ENCODE measurements at places on chromosomes 3 and 15.
A peak's percentile ranks its signal among the peaks of the same experiment; 100 is the strongest.

DNA sequence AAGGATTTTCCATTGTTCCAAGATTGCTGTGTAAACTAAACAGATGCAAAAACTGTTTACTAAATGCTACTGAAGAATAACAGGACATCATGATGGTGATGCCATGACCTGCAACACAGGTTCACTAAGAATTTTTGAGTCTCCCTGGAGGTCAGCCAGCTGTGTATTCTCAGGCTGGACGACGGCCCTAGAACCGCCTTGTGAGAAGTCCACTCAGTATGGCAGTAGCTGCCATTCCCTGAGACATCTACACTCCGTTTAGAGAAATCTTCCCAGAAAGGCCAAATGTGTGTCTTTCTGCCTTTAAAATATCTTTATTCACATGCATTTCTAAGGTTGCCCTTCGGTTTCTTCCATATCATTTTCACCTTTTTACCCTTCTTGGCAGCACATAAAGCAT, 63.3 kb downstream of the MYO1E start:
- DNase-seq: no peak

DNA sequence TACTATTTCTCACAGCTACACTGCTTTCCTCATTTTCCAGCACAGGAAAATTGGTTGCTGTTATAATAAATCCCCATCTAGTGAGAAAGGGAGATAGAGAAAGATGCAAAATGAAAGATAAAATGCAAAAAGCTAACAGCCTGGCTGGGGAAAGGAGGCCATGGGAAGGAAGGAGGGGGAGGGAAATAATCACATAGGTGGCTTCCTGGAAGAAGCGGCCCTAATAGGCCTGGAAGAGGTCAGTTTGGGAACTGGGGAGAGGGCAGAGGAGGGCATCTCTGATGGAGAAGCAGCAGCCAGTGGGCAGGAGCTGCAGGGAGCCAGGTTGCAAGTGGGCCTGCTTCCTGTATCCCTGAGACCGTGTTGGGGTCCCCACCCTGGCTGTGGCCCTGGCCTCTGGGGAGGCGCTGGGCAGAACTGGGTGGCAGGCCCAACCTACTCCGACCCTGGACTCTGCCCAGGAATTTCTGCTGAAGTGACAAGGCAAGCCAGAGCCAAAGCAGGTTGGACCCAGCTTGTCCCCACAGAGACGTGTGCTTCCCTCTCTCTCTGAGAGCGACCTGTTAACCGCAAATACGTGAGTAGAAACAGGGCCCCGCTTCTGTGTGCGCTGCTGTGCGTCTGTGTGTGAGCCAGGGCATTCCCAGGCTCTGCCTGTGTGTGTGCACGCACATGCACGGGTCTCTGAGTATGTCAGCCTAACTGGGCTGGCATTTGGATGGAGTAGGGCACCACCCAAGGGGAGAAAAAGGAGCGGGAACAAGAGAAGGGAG, 1.9 kb downstream of the SLC28A1 start:
- DNase-seq: no peak

GRCh38 chr3:161796780-161797179, 300.2 kb downstream of the OTOL1 start:
- no peak for DNase-seq

- peak; percentile 74 for DNase-seq
Observed at GRCh38 chr3:32296251-32297204, 58.0 kb downstream of the CMTM8 start.

DNA sequence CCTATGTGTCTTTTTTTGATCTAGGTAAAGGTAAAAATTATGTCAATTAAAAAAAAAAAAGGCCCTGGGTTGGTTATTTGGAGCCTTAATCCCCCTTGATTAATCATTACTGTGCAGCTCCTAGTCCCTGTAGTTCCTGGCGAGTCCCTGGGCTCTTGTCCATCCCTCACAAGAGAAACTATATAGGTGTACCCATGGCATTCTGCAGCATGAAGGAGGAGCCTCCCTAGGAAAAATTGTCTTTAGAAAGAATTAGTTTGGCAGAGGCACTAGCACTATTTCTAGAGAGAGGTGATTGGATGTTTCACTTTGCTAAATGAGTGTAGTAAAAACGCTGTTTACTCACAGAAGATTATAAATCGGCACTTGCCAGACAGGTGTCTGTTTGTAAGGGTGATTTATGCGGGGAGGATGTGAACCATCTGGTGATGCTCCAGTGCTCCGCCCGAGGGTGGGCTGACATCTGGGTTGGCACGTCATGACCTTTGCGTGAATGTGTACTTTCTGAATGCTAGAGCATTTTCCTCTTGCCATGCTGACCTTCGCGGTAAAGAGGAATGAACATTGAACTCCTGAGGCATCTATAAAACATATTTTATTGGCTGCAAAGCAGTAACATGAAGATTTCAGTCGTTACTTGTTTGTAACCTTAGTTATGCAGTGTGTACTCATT, 12.6 kb downstream of the PLCL2 start:
- peak; percentile 35 for DNase-seq

DNA sequence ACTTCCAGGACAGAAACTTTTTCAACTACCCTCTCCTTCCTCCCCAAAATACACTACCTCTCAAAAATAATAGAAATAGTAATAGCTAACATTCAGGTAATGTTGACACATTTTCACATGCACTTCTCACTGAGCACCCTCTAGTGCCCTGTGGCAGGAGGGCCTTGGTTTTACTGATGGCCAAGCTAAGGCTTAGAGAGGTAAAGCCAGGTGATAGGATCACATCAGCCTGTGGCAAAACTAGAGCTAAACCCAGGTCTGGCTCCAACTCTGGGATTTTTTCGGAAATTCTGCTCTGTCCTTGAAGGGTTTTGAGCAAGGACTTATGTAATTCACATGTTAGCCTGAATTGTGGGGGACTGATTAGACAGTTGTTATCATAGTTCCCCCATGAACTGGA, 922 bp upstream of the TAMM41 start:
- DNase-seq: no peak

DNA sequence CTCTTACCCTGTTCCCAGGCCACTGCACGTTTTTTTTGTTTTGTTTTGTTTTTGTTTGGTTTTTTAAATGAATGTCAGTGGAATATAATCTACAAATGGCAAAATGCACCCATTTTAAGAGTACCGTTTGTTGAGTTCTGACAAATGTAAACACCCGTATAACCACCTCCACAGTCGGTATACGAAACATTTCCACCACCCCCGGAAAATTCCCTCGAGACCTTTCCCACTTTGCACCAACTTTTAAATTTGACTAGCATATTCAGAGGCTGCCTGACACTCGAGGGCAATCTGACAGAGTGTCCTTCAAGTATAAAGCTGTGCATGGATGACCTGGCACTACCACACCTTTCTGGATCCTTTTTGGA, 613 bp upstream of the ARHGEF3 start:
- DNase-seq: no peak

DNA sequence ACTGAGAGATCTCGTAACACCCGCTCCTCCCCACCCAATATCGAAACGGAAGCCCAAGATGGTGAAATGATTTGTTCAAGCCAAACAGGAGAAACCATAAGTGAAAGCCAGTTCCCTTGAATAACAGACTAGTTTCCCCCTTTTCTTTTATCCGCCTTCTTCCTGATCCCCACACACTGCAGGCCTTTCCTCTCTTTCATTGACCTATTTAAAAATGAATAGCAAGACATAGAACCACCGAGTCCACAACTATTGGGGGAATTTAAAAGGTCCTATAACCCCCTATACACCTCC, 382 bp upstream of the COX17 start:
- DNase-seq: no peak

DNA sequence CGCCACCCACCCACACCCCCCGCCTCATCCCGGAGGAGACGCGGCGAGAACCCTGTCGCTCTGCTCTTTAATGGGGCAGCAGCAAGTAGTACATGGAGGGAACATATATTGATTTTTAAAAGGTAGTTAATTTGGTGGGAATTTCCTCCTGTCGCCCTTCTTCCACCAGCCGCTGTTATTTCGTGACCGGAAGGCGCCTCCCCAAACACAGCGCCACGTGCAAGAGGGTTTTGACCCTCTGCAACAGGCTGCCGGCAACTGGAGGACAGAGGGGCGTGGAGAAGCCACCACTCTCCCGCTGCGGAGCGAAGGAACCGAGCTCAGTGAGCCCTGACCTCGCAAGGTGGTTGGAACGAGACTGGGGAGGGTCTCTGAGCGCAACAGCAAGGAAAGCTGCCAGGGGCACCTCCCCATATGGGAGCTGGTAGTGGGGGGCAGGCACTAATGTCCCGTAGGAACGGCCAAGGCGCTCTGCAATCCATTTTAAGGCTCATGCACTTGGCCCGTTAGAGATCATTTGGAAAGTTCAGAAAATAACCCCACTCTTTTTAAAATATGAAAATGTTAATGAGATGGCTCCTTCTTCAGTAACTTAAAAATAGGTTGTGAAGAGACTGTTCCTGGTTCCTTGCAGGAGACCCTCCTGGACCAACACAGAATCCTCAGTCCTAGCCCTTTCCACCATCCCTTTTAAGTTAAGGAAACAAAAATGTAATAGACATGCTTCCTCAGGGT, 4.3 kb downstream of the ONECUT1 start:
- DNase-seq: no peak

- DNase-seq: peak; percentile 64
Observed at GRCh38 chr3:183044547-183045229, 54.6 kb downstream of the MCCC1 start.

- no peak for DNase-seq
Observed at GRCh38 chr3:127444761-127445160, 145.8 kb downstream of the TPRA1 start.

DNA sequence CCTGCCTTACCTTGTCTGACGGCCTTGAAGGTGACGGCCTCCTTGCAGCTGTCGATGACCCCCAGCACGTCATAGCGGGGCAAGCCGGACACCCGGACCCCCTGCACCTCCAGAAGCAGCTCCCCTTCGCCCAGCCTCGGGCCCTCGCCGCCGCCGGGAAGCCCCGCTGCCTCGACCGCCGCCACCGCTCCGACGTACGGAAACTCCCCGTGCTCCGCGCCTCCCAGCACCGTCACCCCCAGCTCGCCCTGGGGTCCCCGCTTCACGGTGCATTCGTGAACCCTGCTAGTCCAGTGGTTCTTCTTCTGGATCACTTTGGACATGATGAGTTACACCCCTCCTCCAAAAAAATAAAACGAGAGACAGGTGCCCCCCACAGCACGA, 740 bp downstream of the MAGI1 start:
- DNase-seq: peak; percentile 29

DNA sequence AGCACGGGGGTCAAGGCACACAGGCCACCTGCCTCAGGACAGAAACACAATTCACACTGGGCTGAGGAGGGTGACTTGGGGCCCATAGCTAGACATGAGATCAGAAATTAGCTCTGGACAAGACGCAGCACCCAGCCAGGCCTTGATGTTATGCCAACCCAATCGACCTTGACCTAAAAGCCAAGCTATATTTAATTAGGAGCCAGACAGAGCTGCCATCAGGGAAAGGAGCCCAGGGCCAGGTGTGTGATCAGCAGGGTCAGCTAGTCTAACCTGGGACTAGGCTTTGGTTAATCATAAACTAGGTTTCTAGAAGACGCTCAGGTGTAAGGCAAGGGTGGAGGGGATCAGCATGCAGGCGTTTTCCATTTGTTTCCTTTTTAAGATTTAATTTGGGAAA, 23.9 kb upstream of the SLC25A36 start:
- no peak for DNase-seq

DNA sequence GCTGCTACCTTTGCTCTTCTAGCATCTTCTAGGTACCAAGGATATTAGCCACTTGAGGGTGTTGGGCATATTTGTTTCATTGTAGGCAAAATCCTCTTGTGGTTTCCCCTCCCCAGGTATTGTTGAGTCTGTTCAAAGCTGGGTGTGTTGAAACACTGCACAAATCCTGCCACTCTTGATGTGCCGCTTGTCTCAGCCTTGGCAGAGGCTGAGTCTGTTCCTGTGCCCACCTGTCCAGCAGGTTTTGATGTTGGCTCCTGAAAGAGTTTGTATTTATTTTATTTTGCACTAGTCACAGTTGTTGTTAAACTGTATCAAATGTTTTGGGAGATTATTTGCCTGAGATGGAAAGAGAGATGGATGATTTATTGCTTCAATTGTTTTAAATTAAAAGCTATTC, 136.2 kb downstream of the USP13 start:
- no peak for DNase-seq

DNA sequence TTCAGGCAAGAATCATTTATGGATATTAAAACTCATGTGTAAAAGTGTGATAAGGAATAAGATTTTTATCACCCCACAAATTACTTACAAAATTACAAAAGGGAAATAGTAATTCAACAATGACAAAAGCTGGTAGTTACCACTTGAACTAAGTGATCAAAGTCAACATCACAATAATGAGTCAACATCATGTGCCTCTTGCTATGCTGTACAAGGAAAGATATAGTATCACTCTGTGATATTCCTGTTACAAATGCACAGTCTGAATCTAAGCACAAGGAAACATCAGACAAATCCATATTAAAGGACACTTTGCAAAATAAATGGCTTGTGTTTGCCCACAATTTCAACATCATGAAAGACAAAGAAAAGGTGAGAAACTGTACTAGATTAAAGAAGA, 90.5 kb upstream of the PLCL2 start:
- DNase-seq: no peak

GRCh38 chr3:58581328-58582091, 4.3 kb upstream of the FAM107A start:
- DNase-seq: no peak

DNA sequence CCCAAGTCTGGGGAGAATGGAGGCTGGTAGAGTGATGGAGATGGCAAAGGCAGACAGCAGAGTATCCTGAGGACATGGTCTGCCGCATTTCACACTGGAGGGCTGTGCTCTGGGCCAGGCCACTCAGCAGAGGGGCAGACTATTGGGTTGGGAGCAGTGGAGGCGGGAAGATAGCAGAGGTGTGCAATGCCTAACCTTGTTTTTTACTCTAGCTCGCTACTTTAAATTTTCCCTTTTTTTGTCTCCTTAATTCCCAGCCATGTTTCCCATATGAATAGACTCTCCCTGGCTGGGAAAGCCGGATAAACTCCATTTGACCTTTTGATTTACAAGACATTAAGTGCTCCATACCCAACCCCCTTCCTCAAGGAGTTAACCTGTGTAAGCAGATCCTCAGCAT, 33.5 kb upstream of the ST6GAL1 start:
- DNase-seq: no peak

GRCh38 chr15:73951601-73952000, 25.3 kb downstream of the LOXL1 start:
- no peak for DNase-seq

GRCh38 chr15:31563421-31563820, 236.8 kb downstream of the KLF13 start:
- DNase-seq: no peak

DNA sequence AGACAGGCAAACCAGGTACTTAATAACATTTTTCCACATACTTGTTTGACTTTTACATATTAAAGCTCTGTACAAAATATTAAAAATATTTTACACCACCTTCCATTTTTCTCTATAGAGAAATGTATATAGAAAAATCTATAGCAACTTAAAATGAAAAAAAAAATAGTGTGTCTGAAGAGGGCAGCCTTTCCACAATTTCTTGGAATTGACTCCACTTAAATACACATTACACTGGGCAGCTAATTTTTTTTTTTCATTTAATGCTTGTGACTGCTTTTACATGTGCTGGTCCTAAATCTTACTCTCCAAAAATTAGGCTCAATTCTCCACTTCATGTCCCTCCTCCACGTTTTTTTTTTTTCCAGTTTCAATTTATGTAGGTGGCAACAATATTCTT, 427.0 kb upstream of the RBMS3 start:
- DNase-seq: no peak

GRCh38 chr15:56732135-56732885, 999 bp downstream of the ZNF280D start:
- DNase-seq: peak; percentile 24

- no peak for DNase-seq
Observed at GRCh38 chr15:81113861-81114291, 20.2 kb upstream of the CFAP161 start.
